ENCODE measurements at places on chromosomes 5 and 9.
A peak's percentile ranks its signal among the peaks of the same experiment; 100 is the strongest.

GRCh38 chr9:86836797-86837196 is 110.5 kb downstream of the GAS1 start:
- no peak for DNase-seq

GRCh38 chr9:20200581-20200980 is 411.7 kb upstream of the SLC24A2 start:
- no peak for DNase-seq

GRCh38 chr5:146193285-146193684 is 10.1 kb upstream of the RBM27 start:
- DNase-seq, result no peak

DNA sequence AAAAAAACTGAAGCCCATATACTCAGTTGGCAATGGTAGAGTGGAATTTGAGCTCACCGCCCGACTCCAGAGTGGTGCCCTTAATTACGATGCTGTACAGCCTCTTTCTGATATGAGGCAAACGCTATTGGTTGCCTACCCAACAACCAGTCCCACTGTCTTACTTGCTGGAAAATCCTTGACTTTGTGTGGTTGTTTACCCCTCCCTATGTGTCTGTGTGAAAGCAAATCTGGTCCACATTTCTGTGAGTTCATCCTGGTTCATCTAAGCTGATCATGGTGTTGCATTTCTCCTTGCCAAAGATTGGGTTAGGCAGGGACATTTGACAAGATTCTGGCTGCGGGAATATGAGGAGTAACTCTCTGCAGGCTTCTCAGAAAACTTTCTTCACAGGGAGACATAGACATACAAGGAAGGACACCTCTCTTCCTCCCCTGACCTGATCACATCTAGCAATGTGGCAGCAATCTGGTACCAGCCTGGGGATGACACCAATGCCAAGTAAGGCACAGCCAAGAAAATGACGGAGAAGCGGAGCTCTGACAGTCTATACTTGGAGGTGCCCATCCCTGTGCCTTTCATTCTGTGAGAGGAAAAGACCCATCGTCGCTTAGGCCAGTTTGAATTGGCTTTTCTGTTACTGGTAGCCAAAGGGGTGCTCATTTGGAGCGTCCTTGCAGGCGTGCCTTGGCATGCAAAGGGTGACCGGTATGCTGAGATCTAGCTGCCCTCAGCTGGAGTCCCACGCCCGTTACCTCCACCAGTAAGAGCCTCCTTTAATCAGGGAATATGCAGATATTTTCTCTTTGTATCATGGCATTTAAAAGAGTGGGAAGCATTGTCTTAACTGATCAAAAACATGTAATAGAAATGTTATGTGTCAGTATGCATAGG is 124.3 kb downstream of the AOPEP start:
- DNase-seq, result no peak

DNA sequence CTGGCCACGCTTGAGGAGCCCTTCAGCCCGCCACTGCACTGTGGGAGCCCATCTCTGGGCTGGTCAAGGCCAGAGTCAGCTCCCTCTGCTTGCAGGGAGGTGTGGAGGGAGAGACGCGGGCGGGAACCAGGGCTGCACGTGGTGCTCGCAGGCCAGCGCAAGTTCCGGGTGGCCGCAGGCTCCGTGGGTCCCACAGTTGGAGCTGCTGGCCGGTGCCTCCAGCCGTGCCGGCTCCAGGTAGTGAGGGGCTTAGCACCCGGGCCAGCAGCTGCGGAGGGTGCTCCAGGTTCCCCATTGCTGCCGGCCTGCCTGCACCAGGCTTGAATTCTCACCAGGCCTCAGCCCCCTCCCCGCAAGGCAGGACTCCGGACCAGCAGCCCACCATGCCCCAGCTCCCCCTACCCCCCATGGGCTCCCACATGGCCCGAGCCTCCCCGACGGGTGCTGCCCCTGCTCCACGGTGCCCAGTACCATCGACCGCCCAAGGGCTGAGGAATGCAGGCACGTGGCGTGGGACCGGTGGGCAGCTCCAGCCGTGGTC is 192.8 kb upstream of the IZUMO3 start:
- DNase-seq, result no peak

- no peak for DNase-seq
These were observed 21.9 kb upstream of the TRIM52 start for GRCh38 chr5:181282874-181283273.

DNA sequence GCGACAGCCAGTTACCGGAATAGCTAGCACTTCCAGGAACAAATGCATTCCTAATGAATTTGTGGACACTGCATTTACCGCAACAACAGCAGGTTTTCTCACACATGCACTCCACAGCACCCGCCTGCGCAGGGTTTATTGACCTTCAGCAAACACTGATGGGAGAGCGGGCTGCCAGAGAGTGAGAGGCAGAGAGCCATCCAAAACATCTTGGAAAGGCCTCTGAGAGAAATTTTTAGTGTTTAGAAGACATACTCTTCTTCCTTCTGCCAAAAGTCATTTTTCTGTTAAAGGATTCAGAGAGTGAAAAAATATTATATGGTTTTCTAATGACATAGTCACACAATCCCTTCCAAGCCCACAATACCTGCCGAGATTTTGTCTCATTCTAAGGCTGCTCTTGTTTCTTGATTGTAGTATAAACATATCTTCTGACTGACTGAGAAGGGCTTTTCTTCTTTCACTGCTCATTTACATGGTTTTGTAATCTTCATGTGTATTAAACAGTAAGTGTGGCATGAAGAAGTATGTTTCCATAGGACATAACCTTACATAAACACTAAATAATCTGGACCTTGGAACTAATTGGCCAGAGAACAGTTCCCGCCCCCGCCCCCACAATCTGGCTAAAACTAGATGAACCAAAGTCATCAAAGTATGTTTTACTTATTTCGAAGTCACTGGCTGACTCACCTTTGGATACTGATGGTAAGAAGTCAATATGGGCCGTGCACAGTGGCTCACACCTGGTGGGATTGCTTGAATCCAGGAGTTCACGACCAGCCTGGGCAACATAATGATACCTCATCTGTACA is 432.5 kb upstream of the MEF2C start:
- DNase-seq, result peak; percentile 84

- no peak for DNase-seq
These were observed 134.4 kb upstream of the RAI14 start for GRCh38 chr5:34521628-34522290.

GRCh38 chr5:22596404-22596970 is 256.7 kb downstream of the CDH12 start:
- no peak for DNase-seq
